T47D (cell line): ENCODE measurements at places on chromosomes 5 and 9.

GRCh38 chr5:52605317-52606313, 182.1 kb upstream of the ITGA1 start:
- no peak for DNase-seq

DNA sequence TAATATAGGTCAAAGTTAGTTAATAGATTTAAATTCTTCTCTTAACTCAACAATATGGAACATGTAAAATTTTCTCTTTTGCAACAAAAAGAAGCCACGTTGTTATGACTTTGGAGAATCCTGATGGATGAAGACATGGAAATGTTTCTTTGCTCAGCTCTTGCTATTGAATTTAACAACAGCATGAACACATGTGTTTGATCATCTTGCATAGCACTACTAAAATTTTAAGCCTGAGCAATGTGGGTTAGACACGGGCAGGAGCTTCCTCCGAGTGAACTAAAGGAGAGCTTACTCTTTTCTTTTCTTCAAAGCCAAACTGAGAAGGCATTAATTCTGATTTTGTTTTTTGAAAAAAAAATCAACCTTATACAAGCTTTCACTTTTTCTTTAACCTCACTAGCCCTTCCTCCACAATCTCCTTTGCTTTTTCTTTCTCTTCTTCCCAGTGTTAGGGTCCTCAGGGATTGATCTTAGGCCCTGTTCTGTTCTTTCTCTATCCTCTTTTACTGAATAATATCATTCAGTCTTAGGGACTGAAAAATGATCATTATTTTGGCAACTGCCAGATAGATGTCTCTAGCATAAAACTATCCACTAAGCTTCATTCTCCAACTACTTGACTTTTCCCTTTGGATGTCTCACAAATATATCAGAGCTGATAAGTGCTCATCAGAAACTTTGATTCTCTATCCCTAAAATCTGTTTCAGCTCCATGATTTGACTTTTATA, 36.9 kb downstream of the ADAMTS19 start:
- DNase-seq = no peak

GRCh38 chr5:11104651-11105112, 343.6 kb upstream of the DAP start:
- DNase-seq = no peak

- DNase-seq = no peak
Measured at GRCh38 chr5:72624641-72625236, 117.5 kb upstream of the ZNF366 start.

DNA sequence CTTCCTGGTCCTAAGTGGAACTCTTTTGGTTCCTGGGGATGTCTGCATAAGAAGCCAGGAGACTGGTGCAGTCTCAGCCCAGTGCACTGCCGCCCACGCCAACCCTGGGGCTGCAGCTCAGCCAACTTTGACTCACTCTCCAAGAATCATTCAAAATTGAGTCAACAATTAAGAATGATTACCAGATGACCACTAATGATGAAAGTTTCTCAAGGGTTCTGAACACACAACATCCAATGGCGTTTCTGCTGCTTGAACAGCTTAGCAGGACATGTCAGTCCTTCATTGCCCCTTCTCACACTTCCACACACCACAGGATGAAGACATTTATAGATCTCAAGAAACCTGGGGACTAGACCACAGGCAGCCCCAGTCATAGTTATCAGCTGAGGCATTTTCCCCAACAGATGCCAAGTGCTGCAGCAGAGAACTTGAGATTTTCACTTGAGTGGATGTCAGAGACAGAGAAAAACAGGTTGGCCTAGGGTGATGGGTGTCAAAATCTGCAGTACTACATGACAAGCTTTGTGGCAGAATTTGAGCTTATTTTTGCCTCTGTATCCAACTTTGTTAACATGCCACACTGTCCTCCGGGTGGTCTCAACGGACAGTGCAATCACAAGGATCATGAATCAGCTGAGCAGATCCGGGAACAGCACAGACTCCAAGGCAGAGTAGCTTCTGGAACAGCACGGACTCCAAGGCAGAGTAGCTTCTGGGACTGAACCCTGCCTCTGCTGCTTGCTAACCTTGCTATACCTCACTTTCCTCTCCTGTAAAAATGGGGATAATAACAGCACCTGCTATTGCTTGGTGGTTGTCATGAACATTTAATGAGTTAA, 356.1 kb downstream of the SPOCK1 start:
- DNase-seq = peak; percentile 17

DNA sequence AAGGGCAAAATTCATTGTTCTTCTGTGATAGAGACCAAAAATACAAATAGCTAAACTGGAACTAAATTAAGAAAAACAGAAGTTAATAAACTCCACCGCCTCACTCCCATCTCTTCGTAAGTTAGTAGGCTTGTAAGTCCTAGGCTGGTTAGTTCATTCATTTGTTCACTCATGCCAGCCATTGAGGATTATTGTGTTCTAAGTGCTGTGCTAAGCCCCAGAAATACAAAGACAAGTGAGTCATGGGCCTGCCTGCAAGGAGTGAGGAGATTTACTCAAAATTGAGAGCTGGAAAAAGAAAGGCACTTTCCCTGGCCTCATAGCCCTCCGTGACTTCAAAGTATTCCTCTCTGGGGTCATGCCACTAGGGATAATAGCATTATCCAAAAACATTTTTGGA, 8.5 kb downstream of the DOCK8 start:
- DNase-seq = no peak

DNA sequence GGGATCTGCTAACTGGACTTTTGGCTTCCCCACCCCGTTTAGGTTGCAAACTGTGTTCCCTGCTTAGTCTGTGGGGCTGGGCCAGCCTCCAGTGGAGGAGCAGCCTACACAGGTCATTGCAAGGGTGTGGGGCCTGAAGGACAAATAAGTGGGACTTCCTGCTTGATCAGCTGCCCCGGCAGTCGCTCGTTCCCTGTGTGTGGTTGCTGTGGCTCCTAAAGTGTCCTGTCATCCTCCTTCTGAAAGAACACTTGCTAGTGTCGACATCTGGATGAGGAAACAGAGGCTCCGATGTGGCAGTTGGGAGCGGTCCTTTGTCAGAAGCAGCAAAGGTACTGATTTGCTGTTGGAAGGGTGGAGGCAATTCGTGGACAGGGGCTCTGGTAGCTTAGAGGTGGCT, 88.9 kb upstream of the TBCA start:
- DNase-seq = no peak

DNA sequence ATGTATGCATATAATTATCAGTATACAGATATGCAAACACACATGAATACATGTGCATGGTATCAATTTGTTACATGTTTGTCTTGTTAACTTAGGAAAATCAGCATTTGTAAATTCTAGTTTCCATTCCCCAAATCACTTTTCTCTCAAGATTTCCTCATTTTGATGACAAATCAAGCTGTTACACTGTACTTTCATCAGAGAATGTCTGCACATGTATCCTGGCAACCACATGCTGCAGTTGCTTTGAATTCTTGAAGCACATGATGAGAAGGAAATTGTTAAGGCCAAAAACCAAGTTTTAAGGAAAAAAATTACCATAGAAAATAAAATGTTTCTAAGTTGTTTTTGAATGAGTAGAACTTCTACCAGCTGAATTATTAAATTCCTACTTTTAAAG, 1834.5 kb downstream of the EFNA5 start:
- DNase-seq = no peak

- no peak for DNase-seq
Measured at GRCh38 chr9:12670006-12670405, 23.2 kb upstream of the TYRP1 start.

DNA sequence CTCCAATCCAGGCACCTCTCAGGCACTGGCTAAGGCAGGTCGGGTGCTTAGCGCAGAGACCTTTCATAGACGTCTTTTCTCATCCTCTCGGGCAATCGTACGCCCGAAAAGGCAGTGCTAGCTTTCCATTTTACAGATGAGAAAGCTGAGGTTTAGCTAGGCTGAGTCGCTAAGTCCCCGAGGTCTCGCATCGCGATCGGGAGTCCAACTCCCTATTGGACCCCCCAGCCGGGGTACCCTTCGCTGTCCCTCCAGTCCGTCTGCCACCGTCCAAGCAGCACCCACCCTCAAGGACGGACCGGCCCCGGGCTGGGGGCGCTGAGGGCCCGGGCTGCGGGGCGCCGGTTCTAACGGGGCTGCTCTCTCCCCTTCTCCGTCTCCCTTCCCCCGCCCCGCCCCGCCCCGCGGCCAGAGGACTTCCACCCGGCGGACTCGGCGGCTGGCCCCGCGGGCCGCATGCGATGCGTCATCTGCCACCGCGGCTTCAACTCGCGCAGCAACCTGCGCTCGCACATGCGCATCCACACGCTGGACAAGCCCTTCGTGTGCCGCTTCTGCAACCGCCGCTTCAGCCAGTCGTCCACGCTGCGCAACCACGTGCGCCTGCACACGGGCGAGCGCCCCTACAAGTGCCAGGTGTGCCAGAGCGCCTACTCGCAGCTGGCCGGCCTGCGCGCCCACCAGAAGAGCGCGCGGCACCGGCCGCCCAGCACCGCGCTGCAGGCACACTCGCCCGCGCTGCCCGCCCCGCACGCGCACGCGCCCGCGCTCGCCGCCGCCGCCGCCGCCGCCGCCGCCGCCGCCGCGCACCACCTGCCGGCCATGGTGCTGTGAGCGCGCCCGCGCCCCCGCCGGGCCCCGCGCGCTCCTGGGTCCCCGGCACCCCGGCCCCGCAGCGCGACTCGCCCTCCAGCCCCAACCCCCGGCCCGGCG, 12.5 kb upstream of the EXOSC2 start:
- DNase-seq = peak; percentile 99

DNA sequence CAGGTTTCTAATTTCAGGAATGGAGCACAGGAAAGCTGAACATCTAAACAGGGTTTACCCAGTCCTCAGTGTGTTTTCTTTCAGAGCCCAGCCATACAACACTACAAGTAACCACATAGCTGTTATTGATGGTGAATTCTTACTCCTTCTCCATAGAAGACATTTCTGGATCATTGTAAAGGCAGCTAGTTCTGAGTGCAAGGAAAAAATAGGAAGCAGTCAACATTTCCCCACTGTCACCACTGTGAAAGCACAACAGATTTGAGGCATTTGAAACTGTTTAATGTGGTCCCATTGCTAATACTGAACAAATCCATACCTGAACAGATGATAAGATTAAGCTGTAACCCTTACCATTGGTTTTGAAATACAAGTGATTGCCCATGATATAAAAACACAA, 145.0 kb upstream of the PCA3 start:
- DNase-seq = no peak

DNA sequence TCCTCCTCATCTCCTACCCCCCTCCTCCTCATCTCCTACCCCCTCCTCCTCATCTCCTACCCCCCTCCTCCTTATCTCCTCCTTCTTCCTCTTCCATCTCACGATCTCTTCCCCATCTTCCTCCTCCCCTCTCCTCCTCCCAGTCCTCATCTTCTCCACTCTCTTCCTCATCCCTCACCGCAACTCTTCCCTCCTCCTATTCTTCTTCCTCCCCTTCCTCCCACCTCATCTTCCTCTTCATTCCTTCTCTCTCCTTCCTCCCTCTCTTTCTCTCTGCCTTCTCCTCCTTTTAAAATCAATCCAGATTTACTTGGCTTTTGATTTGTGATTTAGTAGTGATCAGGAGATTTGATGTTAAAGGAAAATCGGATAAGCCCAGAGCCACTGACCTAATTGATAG, 15.0 kb upstream of the BOD1 start:
- no peak for DNase-seq
